Parietal lobe (tissue), 2 donors: ENCODE measurements at places on chromosomes 4 and X. TPM values are rescaled to one million over a fixed set of nuclear protein-coding genes. Genes with fewer than 3 reads are reported as not detected.

Gene NWD2
- 41.0 TPM for total RNA-seq

Gene ART3
- 0.31 TPM for total RNA-seq

Gene PITX2
- total RNA-seq: not detected

Gene HNRNPDL
- total RNA-seq: 354 TPM

Gene ADAMTS3
- total RNA-seq: 15.3 TPM

Gene SLC4A4
- total RNA-seq: 18.5 TPM

Gene GPC3
- total RNA-seq: 1.3 TPM

Gene HSFX4
- total RNA-seq: not detected

Gene HSFX3
- not detected for total RNA-seq
